Caco-2 (cell line): ENCODE measurements at places on chromosomes 4 and X. TPM values are rescaled to one million over a fixed set of nuclear protein-coding genes. Genes with fewer than 3 reads are reported as not detected.

DNA sequence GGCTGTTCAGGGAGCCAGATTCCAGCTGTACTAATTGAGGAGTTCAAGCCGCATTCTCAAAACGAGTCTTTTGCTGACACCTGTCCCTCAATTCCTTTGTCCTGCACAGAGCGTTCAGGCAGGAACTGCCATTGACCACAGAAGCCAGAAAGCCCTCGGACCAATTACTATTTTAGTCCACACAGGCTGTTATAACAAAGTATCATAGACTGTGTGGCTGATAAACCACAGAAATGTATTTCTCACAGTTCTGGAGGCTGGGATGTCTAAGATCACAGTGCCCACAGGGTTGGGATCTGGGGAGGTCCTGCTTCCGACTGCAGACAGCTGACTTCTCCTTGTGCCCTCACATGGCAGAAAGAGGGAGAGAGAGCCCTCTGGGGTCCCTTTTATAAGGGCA lies 119.8 kb upstream of the ATP6AP2 start:
- H3K36me3 ChIP-seq = no peaks in the 10 kb centered on the region
- DNase-seq = no peak
- no peaks in the 10 kb centered on the region for H3K27me3 ChIP-seq

DNA sequence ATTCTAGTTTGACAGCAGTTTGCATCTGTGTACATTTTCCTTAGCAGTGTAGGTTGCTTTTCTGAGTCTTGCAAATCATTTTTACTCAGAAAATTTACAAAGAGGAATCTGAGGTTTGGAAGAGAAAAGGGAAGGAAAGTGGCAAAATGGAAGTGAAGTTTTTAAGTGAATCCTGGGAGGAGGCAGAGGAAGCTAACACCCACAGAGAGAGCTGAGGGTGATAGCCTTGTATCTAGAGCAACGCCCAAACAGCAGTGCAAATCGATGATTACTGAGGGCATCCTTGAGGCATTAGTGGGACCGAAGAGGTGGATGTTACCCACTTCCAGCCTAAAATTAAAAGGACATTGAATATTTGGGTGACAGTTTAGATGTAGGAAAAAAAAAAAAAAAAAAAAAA lies 31.8 kb downstream of the KLF3 start:
- no peaks in the 10 kb centered on the region for H3K27me3 ChIP-seq
- H3K4me1 ChIP-seq = no peaks in the 10 kb centered on the region
- no peak overlapping the region for H3K4me3 ChIP-seq
- H3K36me3 ChIP-seq = peaks cover 3% of the 10 kb centered on the region

DNA sequence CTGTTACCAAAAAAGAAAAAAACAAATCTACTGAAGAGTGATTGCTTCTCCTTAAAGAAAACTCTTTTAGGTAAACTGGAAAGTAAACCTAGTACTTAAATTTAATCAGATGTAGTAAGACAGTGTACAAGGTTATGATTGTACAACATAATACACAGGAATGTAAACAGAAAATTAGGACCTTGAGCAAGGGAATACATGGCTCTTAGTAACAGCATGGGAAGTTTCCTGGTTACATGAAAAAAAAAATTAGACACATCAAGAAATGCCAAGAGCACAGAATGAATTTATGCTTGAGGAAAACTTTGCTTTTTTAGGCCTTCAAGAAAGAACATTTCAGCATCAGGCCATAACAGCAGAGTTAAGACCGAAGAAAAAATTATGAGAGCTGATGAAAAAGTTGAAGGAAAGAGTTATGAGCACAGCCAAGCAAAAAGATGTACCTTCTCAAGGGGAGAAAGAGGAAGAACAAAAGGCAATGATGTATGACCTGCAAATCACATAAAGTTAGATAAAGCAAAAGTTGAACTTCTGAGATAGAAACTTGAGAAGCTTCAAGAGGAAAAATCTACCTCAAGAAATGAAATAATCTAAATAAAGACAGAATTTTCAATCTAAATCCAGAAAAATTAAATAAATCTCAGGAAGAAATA lies 311.6 kb downstream of the GALNTL6 start:
- H3K36me3 ChIP-seq = no peaks in the 10 kb centered on the region
- H3K27ac ChIP-seq = no peak overlapping the region
- H3K4me3 ChIP-seq = no peak overlapping the region
- H3K27me3 ChIP-seq = no peaks in the 10 kb centered on the region

SLC25A6 gene
- 450 and 455 TPM in 2 replicates for total RNA-seq

CXorf51B gene
- not detected in 2 replicates for total RNA-seq

DNA sequence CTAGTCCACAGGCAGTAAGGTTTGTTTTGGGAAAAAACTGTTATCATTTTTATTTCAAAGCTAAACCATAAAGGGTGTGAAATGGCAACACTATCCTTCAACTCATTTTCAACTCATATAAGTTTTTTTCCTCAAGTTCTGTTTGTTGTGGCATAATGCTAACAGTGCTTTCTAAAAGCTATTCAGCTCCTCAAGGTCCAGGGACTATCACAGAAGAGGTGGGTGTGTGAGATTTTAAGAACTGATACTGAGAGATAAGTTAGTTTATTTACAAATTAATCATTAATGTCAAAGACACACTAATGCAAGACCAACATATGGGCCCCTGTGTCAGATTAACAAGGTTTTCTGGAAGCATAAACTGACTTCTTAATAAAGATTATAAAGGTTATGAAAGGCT lies 11.8 kb downstream of the UGT2B15 start:
- H3K4me1 ChIP-seq = peaks cover 28% of the 10 kb centered on the region
- no peak overlapping the region for H3K27ac ChIP-seq
- H3K36me3 ChIP-seq = no peaks in the 10 kb centered on the region
- no peaks in the 10 kb centered on the region for H3K27me3 ChIP-seq
- no peak overlapping the region for H3K4me3 ChIP-seq

DNA sequence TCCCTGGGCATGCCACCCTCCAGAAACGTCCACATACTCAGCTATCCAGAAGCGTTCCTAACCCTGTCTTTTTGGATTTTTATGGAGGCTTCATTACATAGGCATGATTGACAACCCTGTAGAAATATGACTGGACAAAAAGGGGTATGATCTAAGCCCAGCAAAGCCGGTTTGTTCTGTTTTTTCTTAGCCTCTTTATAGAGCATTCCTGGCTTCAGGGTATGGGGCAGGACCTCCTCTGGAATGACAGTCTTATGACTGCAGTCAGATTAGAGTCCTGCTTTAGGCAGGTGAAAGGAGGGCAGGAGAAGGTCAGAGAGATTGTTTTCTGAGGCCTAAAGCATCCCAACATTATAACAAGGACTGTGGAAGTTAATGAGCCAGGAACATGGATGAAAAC lies 137.4 kb downstream of the DCLK2 start:
- peaks cover 16% of the 10 kb centered on the region for H3K4me1 ChIP-seq
- H3K4me3 ChIP-seq = no peak overlapping the region
- peak overlapping the region; percentile 30 for H3K27ac ChIP-seq
- no peaks in the 10 kb centered on the region for H3K36me3 ChIP-seq
- peak; percentile 66 for DNase-seq
- no peaks in the 10 kb centered on the region for H3K27me3 ChIP-seq

GRCh38 chrX:40314070-40314469 lies 216.3 kb upstream of the BCOR start:
- H3K4me3 ChIP-seq = no peak overlapping the region
- H3K4me1 ChIP-seq = no peaks in the 10 kb centered on the region
- no peak for DNase-seq
- no peaks in the 10 kb centered on the region for H3K36me3 ChIP-seq
- H3K27ac ChIP-seq = no peak overlapping the region

DNA sequence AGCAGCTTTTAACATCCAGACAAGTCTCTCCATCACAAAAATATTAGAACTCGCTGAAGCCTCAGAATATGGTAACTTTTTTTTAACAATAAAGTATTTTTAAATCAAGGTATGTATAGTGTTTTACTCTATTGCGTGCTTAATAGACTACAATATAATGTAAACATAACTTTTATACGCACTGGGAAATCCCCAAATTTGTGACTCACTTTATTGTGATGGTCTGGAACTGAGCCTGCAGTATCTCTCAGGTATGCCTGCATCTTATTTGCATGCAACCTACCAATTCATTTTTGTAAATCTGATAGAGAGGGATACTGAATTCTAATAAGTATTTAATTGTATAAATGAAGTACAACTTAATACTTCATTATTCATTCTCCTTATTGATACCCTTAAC lies 823.5 kb downstream of the ADGRL3 start:
- no peaks in the 10 kb centered on the region for H3K4me1 ChIP-seq
- H3K27ac ChIP-seq = no peak overlapping the region
- DNase-seq = no peak
- H3K36me3 ChIP-seq = no peaks in the 10 kb centered on the region

GRCh38 chrX:120302434-120302833 lies 8.8 kb downstream of the TMEM255A start:
- H3K4me1 ChIP-seq = no peaks in the 10 kb centered on the region
- DNase-seq = no peak
- no peak overlapping the region for H3K4me3 ChIP-seq
- H3K27me3 ChIP-seq = no peaks in the 10 kb centered on the region
